Uterus (tissue), 4 donors: ENCODE measurements at places on chromosomes 12 and 14.
A peak's percentile ranks its signal among the peaks of the same experiment; 100 is the strongest.

DNA sequence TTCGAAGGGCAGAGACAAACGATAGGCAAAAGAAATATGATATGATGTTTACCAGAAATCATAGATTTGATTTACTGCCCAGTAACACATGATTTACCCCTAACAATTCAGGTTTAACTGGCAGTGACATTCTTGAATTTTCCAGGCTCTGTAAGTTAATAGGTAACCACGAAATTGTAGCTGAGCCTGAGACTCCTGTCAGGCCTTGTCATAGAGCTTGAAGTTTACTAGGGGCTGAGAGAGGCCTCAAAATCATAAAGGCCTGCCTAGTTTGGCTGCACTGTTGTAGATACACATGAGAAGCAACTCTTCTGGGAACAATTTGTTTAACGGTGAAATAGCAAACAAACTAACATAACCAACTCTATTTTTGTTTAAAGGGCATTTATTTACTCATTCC is 3.3 kb downstream of the ERP27 start:
- DNase-seq: no peak

GRCh38 chr14:68968051-68968450 is 11.1 kb downstream of the ACTN1 start:
- no peak for DNase-seq

- DNase-seq: no peak
These were observed 119.3 kb downstream of the DAD1 start for GRCh38 chr14:22469538-22470303.

- peak; percentile 72 for DNase-seq
These were observed 31.3 kb downstream of the ACTN1 start for GRCh38 chr14:68947802-68948201.

DNA sequence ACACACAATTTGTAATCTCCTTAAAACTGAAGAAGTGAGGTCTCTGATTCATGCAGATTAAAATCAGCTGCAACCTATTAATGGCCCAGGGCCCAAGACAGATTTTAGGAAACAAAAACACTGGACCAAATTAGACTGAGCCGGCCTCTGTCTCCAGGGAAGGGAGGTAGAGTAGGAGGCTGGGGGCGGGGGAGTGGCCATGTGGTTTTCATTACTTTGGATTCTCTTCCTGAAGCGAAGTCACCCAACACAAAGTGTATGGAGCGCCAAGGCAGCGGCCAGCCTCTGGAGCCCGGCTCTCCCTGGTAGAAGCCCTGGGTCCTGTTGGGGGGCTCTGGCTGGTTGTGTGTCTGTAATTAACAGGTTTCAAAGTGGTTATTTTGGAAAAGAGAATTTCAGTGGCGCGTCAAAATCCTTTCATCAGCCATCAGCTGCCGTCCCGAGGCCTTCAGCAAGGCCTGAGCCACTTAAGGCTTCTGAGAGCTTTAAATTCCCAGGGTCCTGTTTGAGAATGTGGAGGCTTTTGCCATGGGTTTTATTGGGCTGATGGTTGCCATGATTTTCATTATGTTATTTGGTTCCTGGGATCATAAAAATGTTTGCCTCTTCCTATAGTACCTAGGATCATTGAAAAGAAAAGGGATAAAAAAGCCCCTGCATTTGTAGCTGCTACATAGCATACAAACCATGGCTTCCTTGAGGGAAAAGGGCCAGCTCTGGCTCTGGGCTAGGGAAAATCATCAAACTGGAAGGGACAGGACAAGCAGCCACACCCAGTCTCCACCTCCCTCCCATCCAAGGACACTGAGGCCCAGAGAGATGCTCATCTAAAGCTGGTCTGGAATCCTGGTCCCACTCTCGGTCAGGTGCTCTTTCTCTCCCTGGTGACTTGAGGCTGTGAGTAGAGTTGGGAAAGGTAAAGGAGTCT is 282.4 kb downstream of the ZFP36L1 start:
- peak; percentile 88 for DNase-seq

GRCh38 chr12:57716305-57716704 is 22.2 kb downstream of the AGAP2 start:
- no peak for DNase-seq

DNA sequence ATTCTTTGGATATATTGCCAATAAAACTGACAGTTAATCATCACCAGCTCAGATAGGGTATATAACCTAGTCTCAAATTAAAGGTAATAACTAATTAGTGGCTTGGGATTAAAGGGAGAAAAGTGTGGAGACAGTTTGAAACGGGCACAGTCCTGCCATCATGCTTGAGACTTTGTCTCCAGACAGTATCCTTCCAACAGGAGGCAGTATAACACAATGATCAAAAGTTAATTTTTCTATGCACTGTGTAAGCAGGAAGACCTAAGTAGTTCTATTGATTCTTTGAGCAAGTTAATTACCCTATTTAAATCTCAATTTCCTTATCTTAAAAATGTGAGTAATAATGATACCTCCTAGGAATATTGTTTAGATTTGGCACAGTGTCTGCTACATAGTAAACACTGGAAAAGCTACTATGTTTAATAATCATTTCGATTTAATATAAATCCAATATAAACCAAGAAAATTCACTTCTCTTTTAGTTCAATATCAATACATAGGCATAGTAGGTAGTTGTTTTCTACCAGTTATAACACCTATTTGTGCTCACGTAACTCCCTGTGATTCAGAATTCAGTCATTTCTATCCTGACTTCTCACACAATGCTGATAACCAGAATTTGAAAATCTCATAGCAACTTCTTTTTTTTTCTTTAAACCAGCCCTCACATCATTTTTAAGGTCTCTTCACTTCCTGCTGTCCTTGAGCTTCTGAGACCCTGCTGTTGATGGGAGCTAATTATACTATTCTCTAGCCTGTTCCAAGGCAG is 53.7 kb downstream of the GALNT4 start:
- no peak for DNase-seq

DNA sequence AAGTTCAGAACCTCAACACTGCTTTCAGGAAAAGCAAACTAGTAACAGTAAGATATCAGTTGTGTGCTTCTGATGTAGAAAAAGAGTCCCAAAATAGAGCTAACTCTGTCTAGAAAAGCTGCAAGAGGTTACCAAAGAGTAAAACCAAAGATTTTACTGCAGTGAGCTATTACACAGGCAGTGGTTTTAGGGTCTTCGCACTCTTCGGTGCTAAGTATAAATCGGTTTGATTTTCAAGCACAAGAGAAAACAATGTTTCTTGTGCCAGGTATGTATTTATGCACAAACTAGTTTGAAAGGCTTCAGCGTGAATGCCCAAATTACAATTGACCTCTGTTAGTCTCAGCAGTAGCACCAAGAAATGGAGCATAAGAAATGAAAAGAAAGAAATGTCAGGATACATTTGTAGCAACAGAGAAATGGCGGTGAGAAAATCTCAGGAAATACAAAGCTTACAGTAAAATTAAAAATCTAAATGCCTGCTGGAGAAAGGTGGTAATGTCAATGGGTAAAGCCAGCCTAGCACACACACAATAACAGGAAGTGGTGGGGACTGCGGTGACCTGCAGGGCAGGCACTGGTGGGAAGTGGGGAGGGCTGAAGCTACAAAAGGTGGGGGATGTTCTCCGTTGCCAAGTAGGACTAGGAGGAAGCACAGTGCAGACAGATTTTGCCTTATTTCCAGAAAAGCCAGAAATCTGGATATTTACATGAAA is 18.0 kb upstream of the DYRK2 start:
- DNase-seq: no peak

GRCh38 chr12:54442099-54442498 is 23.0 kb upstream of the ITGA5 start:
- no peak for DNase-seq

GRCh38 chr12:332581-333205 is 56.4 kb downstream of the KDM5A start:
- DNase-seq: no peak

DNA sequence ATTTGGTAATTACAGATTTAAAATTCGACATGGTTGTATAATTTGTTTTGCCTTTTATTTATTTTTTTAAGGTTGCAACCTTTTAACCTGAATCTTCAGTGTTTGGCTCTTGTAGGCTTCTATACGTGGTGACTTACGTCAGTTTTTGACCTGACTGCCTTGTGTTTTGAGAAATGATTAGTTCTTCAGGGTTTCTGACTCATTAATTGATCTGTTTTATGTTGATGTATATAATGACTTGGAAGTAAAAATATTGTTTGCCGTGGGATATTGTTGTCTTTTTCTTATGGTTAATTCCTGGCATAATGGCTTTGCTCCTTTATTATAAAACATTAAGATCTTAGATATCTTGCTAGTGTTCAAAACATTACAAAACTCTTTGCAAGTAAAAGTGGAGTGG is 2.5 kb downstream of the RASSF8 start:
- DNase-seq: no peak

GRCh38 chr12:67633708-67634107 is 14.8 kb upstream of the DYRK2 start:
- DNase-seq: no peak

DNA sequence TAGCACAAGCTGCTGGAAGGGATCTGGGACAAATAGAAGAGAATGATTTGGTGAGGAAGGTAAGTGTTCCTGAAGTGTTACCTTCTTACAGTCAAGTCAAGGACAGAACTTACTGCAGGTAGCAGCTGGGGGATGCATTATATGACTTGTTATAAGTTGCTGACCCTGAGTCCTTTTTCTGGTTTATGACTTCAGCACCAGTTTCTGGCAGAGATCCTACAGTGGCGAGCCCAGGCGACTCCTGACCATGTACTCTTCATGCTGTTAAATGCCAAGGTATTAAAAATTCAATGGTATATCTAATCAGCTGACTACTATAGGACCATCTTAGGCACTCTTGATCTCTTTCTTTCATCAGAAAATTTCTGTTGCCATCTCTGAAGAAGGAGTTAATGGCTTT is 45.1 kb upstream of the ATF1 start:
- no peak for DNase-seq

- no peak for DNase-seq
These were observed 79.4 kb upstream of the HIF1A start for GRCh38 chr14:61615743-61616523.

GRCh38 chr12:102797528-102797927 is 119.5 kb downstream of the PAH start:
- no peak for DNase-seq

GRCh38 chr12:124779161-124780141 is 84.2 kb downstream of the SCARB1 start:
- DNase-seq: no peak

GRCh38 chr12:85299053-85299452 is 19.0 kb downstream of the ALX1 start:
- DNase-seq: no peak

DNA sequence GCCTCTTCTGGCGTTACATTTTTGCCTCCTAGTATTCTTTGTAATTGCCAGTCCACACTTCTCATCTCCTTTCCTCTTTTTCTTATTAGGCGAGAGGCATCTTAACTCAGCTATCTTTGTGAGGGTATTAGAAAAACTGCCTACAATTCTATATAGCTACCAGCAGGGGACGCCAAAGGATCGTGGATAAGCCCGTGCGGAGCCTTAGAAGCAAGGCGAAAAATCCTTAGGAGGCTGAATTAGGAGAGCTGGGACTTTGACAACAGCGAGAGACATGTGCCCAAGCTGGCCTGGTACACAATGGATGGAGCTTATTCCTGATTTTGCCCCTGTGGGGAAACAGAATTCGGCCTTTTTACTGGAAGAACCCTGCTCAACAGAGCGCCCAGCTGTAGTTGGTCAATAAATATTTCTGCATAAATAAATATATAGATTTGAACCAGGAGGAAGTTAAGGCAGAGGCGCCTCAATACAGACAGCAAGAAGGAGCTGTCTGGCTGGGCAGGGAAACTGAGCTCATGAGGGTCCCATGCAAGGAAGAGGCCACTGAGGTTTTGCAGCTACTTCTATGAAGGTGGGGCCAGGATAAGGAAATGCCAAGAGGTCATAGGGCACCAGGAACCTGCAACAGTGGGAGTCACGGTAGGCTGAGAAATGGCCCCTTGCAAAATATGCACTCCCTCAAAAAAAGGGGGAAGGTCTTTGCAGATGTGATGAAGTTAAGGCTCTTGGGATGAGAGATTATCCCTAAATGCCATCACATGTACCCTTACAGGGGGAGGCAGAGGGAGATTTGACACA is 14.6 kb upstream of the RBM19 start:
- DNase-seq: no peak

- peak; percentile 99 for DNase-seq
These were observed 39.8 kb downstream of the ELK3 start for GRCh38 chr12:96233939-96234461.

DNA sequence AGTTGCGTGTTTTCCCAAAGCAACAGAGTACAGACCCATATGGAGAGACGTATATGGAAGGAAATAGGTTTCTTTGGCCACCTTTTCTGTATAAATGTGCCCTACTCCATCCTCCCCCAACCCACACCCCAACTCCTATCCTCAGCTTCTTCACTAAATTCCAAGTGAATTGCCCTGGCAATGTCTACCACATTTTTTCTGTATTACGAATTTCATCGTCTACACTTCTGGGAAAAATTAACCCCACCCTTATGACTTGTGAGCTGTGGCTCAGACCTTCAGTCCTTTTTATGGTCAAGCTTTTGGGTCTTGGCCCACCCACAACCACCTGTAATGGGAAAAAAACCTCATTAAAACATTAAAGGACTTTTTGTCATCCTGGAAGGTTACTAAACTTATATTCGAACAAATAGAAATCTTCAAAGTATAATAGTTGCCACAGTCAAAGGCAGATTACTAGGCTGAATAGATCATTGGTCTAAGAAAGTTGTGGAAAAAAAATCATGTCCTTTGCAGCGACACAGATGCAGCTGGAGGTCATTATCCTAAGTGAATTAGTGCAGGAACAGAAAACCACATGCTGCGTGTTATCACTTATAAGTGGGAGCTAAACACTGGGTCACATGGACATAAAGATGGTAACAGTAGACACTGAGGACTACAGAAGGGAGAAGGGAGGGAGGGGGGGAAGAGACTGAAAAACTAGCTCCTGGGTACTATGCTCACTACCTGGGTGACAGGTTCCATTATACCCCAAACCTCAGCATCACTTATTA is 15.7 kb upstream of the NFKBIA start:
- DNase-seq: no peak

GRCh38 chr12:121894633-121895032 is 6.0 kb downstream of the PSMD9 start:
- peak; percentile 49 for DNase-seq

DNA sequence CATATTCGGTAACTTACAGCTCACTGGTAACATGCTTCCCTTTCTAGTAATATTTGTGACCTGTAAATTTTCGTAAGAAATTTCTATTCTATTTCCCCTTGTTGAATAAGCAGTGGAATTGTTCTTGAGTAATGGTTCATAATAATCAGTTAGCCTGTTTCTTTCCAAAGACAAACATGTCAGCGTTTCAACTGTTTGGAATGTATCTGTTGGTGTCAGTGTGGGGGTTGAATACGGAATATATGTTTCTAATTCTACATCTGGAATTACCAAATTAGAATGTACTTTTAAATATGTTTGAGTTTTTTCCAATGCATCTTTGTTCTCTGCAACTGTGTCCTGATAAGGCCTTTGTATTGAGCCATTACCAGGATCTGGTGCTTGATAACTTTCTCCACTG is 2.0 kb downstream of the BBS10 start:
- DNase-seq: no peak

DNA sequence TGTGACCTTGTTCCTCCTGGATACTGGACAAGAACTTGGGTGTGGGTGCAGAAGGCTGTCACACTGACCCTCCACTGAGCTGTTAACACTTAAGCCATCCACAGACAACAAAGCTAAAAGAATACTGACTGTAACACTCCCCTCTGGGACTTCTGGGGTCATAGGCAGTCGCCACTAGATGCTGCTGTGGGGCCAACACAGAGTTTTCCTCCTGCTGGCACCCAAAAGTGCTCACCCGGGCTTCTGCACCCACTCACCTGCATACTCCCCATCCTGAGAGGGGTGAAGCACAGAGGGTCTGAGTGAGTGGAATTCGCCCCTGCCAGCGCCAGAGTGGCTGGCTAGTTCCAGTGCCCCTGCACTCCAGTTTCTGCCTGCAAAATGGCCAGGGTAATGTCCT is 422.4 kb upstream of the LMO3 start:
- DNase-seq: no peak
